Cerebellum (tissue), 4 donors: ENCODE measurements at places on chromosomes 5 and 9.

GRCh38 chr5:147037515-147038205, 159.1 kb upstream of the PPP2R2B start:
- no peak for DNase-seq

DNA sequence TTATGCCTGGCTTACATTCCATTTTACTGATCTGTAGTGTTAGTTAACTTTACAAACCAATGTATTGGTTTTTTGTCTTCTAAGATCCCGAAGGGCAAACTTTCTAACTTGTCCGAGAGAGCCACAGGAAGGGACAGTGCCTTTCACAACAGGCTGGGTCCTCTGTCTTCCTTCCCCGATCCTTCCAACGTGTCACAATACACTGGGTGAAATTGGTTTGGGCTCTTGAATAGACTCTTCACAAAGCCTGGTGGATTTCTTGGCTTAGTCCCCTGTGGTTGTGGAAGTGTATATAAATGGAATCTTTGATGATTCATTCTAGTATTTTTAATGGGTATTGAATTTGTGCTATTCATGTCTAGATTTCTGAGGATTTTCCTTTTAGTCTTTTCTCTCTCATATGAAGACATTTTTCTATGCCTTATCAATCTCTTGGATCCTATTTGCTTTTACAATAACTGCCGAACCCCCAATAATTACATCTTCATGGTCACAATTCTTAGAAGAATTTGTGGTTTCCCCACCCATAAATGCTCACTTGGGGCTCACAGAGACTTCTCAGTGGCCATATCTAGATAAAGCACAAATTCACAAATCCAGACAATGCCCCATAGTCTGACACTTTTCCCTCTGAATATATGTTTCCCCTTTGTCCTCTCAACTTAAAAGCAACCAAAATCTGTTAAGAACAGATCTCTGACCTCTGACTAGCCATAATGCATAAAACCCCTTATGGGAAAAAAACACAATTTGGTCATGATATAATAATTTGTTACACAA, 107.7 kb downstream of the MTRR start:
- no peak for DNase-seq

DNA sequence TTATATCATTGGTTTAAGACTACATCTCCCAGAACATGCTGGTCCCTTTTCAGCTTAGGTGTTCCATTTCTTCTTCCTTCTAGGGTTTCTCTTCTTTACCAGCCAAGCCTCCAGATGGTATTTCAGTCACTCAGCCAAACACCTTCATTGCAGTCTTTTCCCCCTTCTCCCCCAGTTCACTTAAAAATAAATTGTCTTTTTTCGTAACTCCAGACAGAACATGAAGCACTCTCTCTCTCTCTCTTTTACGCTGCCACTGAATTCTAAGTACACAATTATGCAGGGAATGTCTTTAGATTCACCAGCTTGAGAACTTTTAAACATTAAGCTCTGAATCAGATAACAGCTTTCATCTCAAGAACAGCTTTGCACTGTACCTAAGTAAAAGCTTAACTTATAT, 419.7 kb upstream of the BRINP1 start:
- DNase-seq = no peak

DNA sequence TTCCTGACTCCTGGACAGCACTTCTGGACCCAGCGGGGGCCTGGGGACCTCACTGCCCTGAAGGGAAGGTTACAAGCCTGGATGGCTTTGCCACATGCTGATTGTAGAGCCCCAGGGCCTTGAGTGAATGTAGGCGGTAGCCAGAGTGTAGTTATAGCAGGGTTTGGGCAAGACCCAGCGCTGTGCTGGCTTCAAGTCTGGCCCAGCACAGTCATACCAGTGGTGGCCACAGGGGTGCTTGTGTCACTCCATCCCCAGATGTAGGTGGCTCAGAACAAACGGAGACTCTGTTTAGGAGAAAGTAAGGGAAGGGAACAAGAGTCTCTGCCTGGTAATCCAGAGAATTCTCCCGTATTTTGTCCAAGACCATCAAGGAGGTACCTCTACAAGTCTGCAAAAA, 84.6 kb downstream of the STARD4 start:
- DNase-seq = no peak

DNA sequence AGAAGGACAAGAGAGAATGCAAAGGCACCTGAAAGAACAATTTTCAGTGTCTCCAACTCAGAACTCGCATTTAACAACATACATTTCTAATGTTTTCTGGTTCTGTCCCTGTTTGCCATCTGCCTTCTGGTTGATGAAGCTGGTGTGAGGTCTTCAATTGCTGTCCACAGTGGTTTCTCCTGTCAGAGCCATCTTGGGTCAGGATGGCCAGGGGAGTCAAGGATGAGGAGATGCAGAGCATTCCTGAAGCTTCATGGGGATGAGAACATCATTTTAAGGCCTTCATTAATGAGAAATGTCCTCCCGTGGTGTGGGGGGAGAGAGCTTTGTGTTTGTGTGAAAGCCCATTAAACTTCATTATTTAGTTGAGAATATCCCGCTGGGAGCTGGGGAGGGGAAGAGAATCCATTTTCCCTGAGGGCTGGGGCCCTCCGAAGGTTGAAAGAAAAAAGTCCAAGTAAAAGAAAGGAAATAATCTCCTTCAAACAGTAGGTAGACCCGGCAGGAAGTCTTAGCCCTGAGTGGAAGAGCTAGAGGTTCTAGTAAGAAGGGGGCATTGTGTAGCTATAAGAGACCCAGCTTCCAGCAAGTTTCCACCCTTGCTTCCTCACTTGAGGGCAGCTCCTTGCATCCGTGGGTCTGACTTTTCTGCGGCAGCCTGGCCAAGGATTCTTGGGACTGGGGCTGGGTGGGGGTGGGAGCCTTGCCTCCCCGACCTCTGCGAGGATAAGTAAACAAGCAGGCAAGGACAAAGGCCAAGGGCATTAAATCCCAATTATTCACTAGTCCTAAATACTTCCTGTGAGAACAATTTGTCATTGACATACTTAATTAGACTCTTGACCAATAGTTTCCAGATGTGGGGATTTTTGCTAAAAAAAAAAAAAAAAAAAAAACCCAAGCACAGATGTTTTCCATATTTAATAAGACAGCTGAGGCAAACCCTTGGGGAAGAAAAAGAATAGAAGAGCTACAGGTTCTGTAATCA, 119.2 kb downstream of the MSX2 start:
- no peak for DNase-seq

DNA sequence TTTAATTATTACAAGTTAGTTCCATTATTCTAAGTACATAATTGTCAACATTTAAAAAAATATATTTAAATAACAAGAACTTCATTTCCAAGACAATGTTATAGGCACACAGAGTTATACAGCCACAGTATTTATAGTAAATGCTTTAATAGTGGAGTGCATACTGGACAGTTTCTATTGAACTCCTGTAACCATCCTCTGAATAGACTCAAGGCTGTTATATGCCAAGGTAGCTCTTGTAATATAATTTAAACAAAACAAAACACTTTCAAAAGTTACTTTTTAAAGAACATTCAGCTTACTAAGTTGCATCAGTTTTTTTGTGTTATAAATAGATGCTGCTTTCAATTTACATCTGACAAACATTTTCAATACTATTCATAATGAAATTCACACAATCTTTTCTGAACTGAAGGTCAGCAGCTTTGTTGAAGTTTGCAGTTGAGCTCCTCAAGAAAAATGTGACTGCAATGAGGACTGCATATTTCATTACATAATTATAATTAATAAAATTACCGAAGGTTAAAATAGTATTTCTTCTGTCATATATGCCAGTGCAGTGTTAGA, 549.9 kb upstream of the CYLC2 start:
- no peak for DNase-seq

DNA sequence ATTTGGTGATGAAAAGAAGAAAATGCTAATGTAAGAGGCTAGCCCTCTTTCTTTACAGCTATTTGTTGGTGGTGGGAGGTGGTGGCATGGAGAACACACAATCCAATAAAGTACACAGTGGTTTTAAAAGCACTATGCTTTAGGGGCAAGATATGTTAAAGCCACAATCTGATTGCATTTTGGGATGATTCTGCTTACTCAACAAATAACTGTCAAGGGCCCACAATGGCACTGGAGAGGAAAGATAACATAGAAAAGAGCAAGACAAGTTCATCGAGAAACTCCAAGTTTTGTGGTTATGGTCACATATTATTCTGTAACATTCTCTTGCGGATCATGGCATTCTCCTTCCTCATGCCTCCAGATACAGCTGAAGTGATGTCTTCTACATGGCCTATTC, 38.8 kb downstream of the OTP start:
- no peak for DNase-seq

- DNase-seq = peak; percentile 49
Measured at GRCh38 chr5:169548315-169548714, 35.3 kb upstream of the SPDL1 start.

- DNase-seq = no peak
Measured at GRCh38 chr5:32475334-32476097, 31.0 kb upstream of the ZFR start.

DNA sequence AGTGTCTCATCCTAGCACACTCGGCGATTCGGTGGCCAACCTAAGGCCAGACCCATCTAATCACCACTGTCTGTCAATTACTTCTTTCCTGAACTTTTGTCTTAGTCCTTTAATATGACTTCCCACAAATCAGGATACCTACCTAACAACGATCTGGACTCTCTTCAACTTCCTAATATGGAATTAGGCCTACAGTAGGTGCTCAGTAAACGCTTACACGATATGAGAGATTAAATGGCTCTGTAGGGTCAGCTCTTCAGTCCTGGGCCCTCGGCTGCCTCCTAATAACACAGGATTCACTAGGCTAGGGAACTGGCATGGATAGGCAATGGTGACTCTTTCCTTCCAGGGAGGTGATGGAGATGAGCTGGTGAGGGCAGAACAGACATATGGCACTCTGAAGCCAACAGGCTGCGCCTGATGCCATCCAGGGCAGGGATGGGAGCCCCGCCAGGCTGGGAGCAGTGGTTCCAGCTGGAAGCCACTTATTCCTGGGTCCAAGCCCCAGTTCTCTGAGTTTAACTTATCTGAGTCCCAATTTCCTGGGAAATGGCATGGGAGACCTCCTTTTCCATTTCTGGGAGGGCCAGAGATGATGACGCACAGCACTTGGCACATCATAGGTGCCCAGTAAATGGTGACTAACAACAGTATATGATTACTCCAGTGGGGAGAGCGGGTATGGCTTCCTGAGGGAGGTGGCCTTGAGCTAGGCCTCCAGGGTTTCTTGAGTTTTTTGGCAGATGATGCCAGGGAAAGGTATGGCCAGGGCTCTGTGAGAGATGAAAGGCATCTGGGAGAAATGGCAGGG, 7.3 kb downstream of the PDGFRB start:
- DNase-seq = peak; percentile 61

DNA sequence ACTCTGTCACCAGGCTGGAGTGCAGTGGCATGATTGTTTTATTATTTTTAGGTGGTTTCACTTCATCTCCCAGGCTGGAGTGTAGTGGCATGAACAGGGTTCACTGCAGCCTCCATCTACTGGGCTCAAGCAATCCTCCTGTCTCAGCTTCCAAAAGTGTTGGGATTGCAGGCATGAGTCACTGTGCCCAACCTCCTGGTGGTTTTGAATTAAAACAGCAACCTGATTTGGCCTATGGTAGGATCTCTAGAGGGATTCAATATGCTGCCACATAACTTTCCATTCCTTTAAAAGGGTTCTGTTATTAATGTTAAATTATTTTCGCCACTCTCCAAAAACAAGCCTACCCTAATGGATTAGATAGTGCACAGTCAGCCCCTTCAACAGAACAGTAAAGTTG, 9.9 kb upstream of the HSPA4 start:
- DNase-seq = no peak

DNA sequence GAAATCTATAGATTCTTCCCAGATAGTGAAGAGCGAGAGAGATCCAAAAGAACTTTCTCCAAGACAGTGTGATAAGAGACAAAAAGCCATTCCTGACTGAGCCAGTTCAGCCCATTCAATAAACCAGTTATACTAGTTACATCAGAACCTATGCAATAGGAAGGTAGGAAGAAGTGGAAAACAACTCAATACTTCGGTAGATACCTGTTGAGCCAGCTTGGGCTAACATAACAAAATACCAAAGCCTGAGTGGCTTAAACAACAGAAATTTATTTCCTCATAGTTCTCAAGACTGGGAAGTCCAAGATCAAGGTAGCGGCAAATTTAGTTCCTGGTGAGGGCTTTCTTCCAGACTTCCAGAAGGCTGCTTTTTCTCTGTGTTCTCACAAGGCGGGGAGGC, 214.5 kb upstream of the GRAMD2B start:
- no peak for DNase-seq

DNA sequence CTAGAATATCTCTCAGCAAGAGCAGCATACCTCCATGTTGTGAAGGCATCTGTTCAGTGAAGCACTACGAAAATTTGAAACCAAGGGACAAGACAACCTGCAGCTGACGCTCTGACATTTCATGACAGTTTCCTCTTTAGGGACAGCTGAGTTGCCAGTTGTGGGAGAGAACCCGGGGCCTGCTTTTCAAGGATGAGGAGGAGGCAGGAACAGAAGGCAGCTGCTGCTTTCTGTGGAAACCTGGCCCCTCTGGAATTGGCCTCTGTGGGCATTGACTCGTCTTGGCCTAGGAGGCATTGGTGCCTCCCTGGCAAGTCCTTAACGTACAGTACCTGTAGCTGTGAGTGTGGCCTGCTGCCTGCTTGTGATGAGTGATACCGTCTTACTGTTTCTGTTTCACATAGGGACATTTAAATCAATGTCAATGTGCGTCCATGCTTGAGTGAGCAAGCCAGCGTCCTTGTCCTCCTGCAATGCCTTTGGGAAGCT, 21.6 kb downstream of the SLC46A2 start:
- DNase-seq = no peak

DNA sequence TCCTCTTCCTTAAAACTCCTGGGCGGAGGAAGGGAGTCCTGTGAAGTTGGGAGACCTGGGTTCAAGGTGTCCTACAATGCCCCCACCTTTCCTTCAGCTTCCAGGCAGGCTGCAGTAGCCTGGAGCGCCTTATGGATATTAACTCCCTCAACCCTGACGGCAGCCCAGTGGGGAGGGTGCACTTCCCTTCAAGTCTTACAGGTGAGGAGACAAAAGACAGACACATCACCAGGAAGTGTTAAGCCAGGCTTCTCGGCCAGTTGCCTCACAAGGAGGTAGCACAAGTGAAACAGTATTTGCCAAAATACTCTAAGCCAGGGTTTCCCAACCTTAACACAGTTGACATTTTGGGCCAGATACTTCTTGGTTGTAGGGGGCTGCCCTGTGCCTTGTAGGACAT, 4.2 kb downstream of the TRIM7 start:
- no peak for DNase-seq

GRCh38 chr5:111422245-111422644, 90.1 kb downstream of the STARD4 start:
- no peak for DNase-seq

DNA sequence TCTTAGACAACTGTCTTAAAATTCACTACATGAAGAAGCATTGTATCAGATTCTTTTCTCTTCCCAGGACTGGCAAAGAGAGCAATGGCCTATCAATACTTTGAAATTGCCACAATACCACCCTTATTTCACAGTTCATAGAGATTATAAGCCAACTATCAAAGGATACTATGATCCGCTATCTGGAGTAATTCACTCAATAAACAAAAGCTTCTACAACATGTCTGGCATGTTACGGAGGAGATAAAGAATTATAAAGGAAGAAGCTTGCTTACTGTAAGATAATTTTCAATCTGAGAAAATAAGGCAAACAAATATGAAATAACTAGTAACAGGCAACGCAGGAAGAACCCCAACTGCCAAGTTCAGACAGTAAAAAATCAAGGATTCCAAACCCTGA, 114.8 kb downstream of the GNAQ start:
- DNase-seq = no peak

GRCh38 chr5:176133289-176133870, 104.8 kb upstream of the SIMC1 start:
- no peak for DNase-seq
